ENCODE measurements at places on chromosomes 5 and 9.

DNA sequence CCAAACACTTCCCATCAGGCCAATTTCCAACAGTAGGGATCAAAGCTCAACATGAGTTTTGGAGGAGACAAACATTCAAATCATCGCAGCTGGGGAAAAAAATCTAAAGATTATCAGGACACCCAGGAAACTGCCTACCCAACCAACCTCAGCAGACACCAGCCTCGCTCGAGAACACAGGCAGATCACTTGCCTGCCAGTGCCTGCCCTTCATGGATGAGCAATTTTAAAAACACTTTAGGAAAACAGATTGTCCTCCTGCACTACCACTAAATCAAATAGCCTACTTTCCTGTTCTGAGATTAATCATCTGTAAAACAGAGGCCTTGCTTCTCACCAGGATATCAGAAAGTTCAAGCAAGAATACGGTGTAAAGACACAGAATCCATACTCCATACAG is 14.7 kb upstream of the TMEM174 start:
- no peak for DNase-seq

DNA sequence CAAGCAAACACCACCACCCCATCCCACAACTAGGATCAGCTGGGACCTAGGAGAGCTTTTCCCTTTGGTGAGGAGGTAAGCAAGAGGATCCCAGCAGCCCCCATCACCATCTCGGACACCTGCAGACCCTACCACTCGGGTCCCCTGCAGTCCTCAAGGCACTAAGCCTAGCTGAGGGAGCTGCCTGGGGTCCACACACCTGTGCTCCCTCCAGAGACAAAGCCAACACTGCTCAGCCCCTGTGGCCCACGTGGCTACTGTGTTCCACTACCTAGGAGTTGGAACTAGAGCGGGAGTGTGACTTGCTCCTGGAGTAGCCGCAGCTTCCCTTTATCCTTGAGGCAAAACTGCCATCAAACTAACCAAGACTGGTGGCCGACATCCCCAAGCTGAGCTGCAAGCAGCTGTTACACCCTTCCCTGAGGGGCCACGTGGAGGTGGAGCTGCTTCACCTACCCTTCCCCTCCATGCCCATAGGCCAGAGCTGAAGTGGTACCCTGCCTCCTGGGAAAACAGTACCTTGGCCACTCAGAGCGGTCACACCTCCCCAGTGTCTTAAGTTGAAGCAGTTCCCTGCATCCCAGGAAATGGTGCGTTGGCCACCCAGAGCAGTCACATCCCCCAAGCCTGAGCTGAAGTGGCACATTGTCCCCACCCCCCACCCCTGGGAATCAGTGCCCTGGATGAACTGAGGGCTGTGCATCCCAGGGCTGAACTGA is 205.5 kb downstream of the CACNA1B start:
- no peak for DNase-seq

GRCh38 chr9:122377241-122378164 is 6.7 kb downstream of the PTGS1 start:
- no peak for DNase-seq

GRCh38 chr9:104911032-104911607 is 16.8 kb downstream of the ABCA1 start:
- DNase-seq: no peak

DNA sequence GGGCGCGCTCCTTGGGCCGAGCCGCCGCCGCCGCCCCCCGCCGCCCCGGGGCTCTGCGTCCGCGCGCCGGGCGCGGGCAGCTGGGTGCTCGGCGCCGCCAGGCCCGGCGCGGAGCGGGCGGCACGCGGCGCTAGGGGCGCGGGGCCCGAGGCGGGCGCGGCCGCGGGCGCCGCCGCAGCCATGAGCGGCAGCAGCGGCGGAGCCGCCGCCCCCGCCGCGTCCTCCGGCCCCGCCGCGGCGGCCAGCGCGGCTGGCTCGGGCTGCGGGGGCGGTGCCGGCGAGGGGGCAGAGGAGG is 351 bp downstream of the TRIO start:
- no peak for DNase-seq

DNA sequence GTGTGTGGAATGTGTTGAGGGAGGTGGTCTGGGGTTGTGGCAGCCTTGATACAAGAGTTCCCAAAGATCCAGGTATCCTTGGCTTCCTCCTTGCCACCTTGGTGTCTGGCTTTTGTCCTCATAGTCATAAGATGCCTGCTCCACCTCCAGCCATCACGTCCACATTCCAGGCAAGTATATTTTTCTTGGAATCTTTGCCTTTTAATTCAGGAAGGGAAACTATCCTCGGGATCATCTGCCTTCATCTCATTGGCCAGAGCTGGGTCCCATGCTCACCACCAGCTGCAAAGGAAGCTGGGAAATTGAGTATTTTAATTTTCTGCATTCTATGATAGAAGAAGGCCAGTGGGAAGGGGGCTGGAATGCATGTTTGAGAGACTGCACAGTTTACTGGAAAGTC is 186.7 kb downstream of the C9orf50 start:
- no peak for DNase-seq

DNA sequence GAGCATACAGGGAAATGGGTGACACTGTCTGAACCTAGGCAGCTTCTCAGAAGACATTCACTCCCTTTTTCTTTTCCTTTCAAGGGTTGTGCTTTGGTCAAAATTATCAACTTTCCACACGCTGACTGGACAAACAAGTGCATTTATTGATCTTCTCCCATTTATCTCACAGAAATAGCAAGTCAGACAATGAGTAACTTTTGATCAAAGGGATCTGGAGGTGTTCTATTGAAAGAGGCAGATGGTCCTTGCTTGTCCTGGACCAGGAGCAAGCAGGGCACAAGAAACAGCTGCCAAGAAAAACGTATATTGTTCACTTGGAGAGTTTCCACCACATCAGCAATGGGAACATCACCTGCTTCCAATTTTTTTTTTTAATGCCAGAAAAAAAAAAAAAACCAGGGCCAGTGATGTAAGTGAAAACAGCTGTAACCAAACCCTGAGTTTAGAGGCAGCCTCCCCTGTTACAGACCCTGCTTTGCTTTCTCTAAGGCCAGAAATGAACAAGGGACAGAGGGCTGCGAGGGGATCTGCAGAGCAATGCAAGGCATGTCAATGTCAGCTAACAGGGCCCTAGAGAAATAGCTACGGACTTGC is 79.8 kb downstream of the NIPSNAP3B start:
- DNase-seq: no peak

- no peak for DNase-seq
Observed at GRCh38 chr5:137453483-137454080, 45.5 kb downstream of the SPOCK1 start.

GRCh38 chr9:124429530-124429867 is 14.3 kb upstream of the PSMB7 start:
- DNase-seq: no peak

DNA sequence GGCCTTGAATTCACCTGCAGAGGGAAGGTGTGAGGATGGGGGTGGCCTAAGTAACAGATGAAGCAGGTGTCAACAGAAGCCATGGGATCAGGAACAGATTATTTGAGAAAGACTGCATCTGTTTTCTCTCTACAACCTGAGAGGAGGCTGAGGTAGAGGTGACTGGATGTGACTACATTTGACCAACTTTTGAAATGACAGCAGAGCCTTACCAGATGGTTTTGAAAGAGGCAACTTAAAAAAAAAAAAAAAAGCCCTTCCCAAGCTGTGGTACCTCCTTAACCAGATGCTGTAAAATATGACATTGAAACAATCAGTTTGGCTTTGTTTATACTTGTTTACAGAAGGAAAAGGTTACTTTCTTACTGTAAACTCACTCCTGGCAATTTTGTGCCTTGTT is 108.6 kb downstream of the TRIO start:
- DNase-seq: no peak

GRCh38 chr9:72875221-72875620 is 77.6 kb downstream of the ALDH1A1 start:
- no peak for DNase-seq

DNA sequence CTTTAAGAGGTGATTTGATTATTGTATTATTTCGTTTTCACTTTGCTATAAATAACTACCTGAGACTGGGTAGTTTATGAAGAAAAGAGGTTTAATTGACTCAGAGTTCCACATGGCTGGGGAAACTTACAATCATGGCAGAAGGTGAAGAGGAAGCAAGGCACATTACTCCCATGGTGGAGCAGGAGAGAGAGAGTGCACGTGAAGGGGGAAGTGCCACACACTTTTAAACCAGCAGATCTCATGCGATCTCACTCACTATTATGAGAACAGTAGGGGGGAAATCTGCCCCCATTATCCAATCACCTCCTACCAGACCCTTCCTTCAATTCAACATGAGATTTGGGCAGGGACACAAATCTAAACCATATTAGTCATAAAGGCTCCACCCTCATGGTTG is 36.1 kb upstream of the NDFIP1 start:
- no peak for DNase-seq
